EL (cell line): ENCODE measurements at places on chromosomes 1 and 21.
A peak's percentile ranks its signal among the peaks of the same experiment; 100 is the strongest.

DNA sequence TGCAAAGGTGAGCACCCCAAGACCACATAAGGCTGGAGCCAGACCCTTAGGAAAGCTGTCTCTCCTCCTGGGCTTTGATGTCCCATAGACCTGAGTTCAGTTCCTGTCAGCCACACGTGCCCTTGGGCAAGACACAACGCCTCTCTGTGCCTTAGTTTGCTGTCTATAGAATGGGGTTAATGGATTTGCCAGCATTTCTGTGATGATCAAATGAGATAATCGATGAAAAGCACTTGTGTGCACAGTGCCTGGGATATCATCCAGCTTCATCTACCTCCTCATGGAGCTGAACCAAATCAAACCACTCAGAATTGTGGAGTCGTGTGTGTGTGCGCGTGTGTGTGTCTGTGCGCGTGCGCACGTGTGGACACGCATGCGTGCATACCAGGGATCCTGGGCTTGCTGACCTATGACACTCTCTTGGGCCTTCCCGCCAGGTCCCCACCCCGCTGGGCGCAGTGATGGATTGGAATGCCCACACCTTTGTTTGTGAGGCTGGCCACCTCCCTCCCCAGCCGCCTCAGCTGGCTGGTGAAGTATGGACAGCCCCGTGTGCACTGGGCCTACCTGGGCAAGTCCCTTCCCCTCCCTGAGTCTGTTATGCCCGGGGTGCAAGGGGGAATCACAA lies 5.2 kb downstream of the TTC22 start:
- DNase-seq: no peak

DNA sequence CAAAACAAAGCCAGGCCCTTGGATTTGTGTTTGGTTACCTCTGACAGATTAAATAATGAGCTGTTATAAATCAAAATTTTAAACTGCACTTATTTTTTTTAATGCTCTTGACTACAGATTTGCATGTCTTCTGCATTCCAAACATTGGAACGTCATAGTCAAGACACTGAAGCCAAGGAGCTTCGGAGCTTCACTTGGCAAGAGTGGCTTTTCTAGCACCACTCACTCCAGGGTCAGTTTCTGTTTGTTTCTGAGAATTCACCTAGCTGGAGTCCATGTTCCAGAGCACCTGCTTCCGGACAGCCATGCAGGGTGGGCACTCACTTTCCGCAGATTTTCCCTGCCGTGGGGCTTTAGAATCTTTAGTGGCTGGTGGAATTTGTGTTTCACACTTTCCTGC lies 202.9 kb downstream of the ZP4 start:
- peak; percentile 2 for DNase-seq

DNA sequence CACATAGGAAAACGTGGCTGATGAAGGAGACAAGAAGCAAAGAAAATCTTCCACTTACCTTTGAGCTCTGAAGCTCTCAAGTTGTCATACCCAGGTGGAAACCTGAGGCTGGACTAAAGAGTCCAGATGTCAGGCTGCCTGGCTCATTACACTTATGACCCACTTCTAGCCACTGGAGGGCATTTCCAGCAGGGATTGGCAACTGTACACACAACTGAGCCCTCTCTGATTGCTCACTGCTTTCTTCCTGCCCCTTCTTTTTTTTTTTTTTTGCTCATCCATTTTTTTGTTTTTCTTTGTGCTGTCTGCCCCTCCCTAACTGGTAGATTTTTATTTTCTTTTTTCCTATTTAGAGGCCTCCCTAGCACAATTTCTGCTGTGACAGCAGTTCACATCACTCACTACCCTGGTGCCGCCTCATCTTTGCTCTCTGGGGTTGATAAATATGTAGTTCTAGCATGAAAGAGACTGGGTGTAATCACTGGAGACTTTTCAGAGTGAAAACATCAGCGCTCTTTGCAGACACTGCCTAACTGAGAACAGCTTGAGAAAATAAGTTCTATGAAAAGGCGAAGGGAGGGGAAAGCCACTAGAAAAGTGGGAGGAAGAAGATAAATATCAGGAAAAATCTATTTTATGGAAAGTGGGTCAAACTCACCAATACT lies 334.5 kb downstream of the NUF2 start:
- no peak for DNase-seq

GRCh38 chr1:3552751-3553150 lies 58.6 kb downstream of the MEGF6 start:
- DNase-seq: no peak

- DNase-seq: no peak
These were observed 51.8 kb downstream of the RGS2 start for GRCh38 chr1:192860478-192861185.

DNA sequence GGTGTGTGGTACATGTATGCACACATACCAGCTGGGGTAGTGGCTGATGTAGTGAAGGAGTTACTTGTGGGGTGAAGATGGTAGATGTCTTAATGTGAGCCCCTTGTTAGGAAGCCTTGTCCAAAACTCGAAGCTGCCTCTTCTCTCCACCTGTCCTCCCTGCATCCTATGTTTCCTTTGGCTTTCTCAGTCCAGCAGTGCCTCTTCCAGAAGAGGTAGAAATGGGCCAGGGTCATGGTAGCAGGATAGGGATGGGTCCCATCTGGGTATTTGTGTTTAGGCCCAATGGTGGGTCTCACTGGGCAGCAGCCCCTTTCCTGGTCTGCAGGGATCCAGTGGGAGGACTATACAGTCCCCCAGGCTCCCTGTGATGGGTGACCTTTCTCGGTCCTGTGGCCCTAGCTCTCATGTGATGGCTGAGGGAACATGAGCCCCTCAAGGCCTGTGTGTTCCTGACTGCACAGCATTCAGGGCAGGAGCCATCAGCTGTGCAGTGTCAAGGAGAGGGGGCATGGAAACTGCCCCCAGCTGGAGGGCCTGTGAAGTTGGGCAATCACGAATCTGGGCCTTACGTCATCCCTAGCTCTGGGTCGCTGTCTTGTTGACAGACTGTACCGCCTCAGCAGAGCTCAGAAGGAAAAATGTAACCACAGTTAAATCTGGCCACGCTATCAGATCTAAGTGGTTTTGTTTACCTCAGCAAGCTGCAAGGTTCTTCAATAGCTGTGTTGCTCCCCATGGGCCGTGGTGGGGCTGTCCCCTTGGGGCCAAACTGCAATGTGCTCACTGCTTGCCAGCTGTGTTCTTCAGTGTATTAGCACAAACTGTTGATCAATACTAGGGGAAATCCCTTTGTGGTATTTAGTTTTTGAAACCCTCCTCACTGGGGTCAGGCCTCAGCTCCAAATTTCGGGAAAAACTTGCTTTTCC lies 82.7 kb downstream of the NOS1AP start:
- peak; percentile 12 for DNase-seq

DNA sequence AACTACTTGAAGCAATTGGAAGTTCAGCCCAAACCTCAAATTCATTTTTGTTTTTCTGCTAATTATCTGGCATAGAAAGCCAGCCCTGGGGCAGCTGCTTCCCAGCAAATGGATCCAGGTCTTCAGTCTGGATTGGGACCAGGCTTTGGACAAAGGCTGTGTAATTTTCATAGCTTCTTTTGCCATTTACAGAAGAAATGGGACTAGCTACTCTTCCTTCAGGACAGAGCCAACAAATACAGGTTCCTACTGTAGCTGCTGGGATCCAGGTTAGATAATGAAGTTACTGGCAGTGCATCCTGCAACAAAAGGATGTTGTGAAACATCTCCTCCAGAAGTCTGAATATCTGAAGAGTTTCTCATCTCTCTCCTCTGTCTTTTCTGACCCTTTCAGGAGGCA lies 171.5 kb upstream of the CAMK1G start:
- DNase-seq: peak; percentile 47
